ENCODE measurements at places on chromosomes 1 and 21. TPM values are rescaled to one million over a fixed set of nuclear protein-coding genes. Genes with fewer than 3 reads are reported as not detected.

Gene AMY2A
- not detected for total RNA-seq

Gene NUDT4B
- total RNA-seq = 26.0 TPM

Gene C1orf87
- total RNA-seq = not detected

Gene FAAH
- total RNA-seq = 3.4 TPM

Gene OLFML2B
- 2.1 TPM for total RNA-seq

Gene SLFNL1
- total RNA-seq = 0.16 TPM

Gene C1orf115
- 2.7 TPM for total RNA-seq

Gene SYNC
- 31.2 TPM for total RNA-seq

Gene NBPF20
- total RNA-seq = 2.0 TPM

Gene USH2A
- total RNA-seq = not detected

Gene EPHA2
- 16.4 TPM for total RNA-seq

Gene UBR4
- 40.8 TPM for total RNA-seq

Gene UCHL5
- total RNA-seq = 13.0 TPM

Gene ANKRD45
- not detected for total RNA-seq

Data from cardiac atrium fibroblast (primary cell).